ENCODE measurements at places on chromosomes 11 and 22.

- no peak for DNase-seq
These were observed 10.1 kb downstream of the PHF21B start for GRCh38 chr22:44999687-45000086.

GRCh38 chr11:66484806-66485380 is 4.7 kb downstream of the DPP3 start:
- DNase-seq, result no peak

DNA sequence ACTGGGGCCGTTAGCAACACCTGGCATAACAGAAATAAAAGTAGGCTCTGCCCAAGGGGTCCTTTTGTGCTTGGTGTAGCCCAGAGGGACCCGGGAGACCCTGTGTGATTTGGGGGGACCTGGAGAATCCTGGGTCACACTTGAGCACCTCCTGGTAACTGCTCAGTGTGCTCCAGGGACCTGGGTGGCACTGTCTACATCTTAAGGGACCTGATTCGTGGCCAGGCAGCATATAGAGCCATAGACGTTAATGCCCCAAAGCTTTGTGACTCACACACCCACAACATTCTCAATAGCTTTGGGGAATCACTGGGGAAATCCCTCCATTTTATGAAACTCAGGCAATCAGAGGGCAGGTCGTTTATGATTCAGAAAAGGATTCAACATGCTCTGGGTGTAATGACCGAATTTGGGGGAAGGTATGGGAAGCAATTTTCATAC is 3.6 kb upstream of the IGF2 start:
- DNase-seq, result peak; percentile 28

- peak; percentile 52 for DNase-seq
These were observed 26.7 kb downstream of the SERGEF start for GRCh38 chr11:17986007-17986710.

DNA sequence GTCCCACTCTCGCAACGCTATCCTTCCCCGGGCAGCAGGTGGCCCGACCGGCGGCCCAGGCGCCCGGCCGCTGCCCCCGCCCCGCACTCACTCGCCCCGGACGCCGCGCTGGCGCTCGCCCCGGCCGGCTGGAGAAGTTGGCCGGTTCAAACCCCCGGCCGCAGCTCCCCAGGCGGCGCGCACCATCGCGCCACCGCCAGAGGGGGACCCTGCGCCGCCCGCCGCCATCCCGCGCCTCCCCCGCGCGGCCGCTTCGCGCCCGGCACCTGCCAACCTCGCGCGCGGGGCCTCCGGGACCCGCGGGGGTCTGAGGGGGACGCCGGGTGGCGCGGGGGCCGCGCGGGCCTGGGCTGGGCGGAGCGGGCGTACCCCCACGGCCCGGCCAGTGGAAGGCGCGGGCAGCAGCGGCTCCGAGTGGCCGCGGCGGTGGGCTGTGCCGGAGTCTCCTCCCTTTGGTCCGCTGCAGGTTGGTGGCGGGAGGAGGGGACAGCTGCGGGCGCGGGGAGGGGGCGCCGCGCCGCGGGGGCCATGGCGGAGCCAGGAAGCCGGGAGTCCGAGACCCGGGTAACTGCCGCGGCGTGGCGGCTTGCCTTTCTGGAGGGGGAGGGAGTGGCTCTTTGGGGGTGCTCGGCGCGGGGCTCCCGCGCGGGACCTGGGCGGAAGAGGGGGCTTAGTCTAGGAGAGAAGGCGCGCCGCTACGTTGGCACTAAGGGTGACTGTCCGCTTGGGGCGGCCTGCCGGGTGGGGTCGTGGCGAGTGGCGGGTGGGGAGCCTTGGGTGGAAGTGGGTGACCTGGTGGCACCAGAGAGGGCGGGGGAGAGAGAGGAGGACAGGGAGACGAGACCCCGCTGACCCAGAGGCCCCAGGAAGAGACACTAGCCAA is at the start of the genes MPST and TST:
Gene MPST, plus strand, starts transcription at position 434 of the 883 bp plus-strand sequence. Its CDS starts 95 bp downstream, at position 529.
Gene TST, minus strand, starts transcription at position 139 of the 883 bp plus-strand sequence. CDS start 715 bp downstream, outside the sequence.
- DNase-seq, result no peak

GRCh38 chr11:133893381-133893780 is 48.1 kb upstream of the SPATA19 start:
- DNase-seq, result no peak

GRCh38 chr11:102283116-102283485 is 34.2 kb upstream of the BIRC3 start:
- no peak for DNase-seq

- DNase-seq, result peak; percentile 80
These were observed 34.7 kb upstream of the CLNS1A start for GRCh38 chr11:77672264-77672663.

DNA sequence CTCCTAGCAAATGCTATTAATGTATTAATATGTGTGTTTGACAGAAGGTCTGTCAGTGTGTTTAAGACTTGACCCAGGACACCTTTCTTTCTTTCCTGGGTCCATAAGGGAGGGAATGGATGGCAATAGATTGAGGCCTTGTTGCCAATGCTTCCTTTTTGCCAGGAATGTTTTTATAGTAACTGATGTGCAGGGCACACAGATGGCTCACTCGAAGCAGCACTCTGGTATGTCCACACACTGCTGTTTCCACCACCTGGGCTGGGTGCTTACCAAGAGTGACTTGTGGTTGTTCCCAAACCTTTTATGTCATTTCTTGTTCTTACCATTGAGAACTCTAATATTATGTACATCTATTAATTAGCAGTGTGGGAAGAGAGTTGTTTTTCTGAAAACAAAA is 396.9 kb upstream of the SYN3 start:
- DNase-seq, result no peak

All from HS-5 (cell line).